ENCODE measurements at places on chromosomes 6 and 20.

- DNase-seq = no peak
Measured at GRCh38 chr6:139236105-139236504, 55.7 kb downstream of the TXLNB start.

- DNase-seq = no peak
Measured at GRCh38 chr6:135270676-135271536, 89.8 kb downstream of the MYB start.

DNA sequence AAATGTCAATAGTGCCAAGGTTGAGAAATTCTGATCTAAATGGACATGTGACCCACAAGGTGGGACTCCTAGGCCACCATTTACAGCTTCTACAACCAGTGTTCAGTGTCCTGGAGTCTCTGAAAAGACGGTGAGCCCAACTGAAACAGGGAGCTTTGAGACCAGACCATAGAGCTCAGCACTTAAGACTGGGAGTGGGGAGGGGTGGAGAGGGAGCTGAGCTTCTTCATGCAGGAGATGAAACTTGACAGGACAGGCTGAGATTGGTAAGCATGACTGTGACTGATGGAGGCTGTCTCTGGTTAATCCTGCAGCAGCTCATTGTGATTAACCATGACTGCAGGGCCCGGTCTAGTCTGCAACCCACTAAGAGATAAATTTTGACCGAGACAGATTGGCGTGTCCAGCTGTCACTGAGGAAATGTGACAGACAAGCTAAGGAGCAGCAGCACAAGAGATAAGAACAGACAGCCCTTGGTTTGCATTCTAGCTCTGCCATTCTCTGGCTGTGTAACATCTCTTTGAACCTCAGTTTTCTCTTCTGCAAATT is 1.4 kb upstream of the AAR2 start:
- no peak for DNase-seq

DNA sequence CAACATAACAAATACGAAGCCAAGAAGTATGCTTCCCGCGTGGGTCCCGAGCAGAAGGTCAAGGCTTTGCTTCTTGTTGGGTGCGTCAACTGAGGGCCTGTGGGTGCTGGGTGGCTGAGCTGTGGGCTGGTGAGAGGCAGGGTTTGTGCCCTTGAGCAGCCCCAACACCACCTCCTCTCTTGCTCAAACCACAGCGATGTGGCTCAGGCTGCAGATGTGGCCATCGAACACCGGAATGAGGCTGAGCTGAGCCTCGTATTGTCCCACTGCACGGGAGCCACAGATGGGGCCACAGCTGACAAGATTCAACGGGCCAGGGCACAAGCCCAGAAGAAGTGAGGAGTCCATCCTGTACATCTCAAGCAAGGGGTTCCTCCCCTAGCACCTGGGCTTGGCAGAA is 7.0 kb upstream of the PTPRA start:
- DNase-seq = no peak

GRCh38 chr6:44811456-44811855 is 423.9 kb downstream of the CDC5L start:
- no peak for DNase-seq

DNA sequence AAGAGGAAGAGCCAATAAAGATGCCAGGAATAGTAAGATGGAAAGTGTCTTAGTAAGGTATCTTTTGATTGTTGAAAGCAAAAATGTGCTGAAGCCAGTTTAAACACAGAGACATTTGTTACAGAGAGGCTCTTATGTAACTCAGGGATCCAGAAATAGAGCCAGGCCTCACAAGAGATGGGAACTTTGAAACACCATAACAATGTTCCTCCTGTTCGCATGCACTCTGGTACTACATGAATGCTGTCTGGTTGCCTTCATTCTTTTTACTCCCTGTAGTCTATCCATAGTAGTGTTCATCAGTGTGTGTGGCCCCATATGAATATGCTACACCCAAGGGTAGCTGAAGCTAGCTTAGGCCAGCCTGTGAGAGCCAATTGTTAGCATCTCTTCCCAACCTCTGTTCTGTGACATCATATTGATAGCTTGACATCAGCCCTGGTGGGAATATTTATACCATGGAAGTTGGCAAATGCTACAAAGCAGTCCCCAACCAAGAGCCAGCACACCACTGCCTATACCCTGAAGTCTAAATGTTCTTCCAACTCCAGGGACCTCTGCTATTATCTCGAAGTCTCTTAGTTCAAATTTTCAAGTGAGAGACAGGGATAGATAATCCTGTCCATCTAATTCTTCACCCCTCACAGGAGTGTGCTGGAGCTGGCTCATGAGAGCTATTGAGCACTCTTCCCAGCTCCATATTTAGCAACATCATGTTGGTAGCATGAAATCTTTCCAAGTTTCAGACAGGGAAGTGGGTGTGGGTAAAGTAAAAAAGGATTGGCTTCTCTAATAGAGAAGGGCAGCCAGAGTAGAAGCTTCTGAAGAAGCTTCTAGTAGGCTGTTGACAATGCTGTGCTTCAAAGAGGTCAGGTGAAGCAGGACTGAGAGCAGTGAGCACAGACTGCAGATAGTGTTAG is 7.0 kb downstream of the NDUFAF5 start:
- DNase-seq = no peak

DNA sequence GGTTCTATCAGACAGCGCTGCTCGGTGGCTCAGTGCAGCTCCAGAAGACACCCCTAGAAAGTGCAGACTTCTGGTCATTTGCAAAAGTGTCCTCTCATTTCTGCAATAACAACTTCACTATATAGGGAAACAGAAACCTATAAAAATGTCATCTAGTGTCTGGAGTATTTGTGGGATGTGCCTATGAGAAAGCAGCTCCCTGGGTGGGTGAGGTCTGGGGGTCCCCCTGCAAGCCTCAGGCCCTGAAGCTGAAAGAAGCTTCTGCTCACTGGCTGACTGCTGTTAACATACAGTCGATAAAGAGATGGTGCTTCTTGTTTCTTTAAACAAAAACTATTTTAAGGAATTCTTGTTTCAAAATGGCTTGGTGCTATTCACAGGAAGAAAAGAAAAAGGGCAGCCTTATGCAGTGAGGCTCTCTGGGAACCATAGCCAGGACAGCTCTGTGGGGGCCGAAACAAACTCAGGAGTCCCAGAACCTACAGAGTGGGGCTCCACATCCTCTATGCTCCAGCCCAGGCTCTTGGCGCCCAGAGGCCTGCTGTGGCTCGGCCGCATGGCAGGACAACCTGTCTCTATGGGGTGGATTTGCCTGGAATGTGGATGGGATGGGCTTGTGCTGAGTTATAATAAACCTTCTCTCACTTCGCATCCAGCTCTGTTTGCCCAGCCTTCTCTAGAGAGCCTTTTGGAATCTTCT is 109.7 kb downstream of the BANF2 start:
- no peak for DNase-seq

DNA sequence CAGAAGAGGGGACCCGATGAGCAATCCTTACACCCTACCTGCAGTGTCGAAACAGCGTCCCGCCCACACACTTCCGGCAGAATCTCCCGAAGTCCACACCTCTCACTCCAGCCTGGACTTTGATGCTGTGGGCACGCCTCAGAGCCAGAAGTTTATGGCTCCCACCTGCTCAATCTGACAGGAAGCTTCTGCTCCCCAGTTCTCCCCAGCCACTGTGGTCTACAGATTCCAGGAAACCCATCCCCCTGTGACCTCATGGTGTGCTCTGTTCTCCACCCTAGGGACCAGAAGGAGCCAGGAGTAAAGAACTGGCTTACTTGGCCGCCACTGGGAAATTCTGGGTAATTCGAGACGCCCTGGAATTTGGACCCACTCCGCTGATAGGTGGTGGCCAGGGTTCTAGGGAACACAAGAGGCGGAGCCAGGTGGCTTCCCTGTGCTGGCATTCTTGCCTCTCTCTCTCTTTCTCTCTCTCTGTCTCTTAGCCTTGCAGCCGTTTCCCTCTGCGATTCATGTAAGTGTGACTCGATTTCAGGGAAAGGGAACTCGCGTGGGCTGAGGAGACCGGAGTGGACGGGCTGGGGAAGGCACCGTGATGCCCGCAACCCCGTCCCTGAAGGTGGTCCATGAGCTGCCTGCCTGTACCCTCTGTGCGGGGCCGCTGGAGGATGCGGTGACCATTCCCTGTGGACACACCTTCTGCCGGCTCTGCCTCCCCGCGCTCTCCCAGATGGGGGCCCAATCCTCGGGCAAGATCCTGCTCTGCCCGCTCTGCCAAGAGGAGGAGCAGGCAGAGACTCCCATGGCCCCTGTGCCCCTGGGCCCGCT is at the start of gene TRIM15:
TRIM15 (plus strand) TSS at position 457 of the 828 bp plus-strand sequence; CDS start at position 596, 139 bp downstream.
- no peak for DNase-seq

GRCh38 chr6:156652231-156652750 is 124.9 kb upstream of the ARID1B start:
- DNase-seq = no peak

DNA sequence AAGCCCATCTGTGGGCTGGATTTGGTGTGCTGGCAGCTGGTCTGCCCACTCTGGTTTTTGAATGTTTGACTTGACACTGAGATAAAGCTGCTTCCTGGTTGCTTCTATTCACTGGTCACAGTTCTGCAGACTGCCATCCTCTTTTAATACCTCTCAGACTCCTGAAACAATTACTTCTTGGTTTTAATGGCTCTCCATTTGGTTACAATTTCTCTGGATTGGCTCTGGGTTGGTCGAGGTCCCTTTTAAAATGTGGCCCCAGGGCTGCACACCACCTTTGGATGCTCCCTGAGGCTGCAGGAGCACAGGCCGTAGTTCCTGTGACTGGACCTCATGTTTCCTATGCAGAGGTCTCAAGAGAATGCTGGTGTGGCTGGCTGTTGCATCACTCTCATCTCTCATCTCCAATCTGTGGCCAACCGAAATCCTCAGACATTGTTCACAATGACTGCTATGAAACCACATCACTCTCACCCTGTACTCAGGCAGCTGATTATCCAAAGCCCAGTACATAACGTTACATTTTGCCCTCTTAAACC is 98.5 kb downstream of the INSM1 start:
- no peak for DNase-seq

DNA sequence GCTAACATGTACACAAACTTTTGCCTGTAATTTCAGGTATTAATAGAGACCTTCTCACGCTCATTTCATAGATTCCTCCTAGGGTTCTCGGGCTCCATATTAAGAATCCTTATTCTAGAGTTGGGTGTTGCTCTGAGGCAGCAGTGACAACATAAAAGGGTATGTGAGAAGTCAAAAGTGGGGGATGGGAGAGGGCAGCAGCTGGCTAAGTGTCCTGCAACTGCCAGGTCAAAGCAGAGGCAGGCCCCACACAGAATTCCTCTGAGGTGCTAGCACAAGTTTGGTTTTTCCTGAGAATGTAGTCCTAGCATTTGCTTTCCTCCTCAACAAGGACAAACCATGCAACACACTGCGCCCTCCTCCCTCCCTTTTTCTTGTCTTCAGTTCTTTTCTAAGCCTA is 4.6 kb downstream of the NSFL1C start:
- no peak for DNase-seq

- DNase-seq = no peak
Measured at GRCh38 chr20:39264506-39265172, 302.5 kb downstream of the DHX35 start.

GRCh38 chr6:140485740-140486449 is 1111.4 kb upstream of the CITED2 start:
- DNase-seq = no peak

- DNase-seq = no peak
Measured at GRCh38 chr6:156694679-156695078, 82.5 kb upstream of the ARID1B start.

DNA sequence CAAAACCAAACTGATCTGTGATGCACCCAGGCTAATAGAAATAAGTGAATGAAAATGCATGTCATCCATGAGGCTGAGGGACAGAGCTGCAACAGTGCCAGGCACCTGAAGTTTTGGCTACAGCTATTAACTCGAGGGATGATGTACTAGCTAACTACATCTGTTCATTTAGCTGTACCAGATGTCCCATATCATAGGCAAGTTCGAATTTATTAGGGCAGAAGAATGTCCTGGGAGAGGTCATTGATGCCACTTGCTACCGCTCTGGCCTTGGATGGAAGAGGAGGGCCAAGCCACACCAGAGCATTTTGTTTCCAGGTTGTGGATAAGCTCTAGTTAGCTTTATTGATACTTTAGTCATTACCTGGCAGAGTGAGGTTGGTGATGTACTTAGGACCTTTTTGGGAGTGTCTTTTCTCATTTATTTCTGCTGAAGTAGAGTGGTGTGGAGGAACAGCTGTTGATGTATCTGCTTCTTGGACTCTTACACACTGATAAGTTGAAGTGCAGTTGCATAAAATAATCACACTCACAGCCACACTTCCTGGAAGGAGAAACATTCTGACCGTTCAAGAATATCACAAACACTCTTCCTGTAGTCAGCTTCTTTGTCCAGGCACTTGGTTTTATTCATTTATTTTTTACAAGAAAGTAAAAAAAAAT is 8.2 kb downstream of the ZFAND3 start:
- DNase-seq = no peak

DNA sequence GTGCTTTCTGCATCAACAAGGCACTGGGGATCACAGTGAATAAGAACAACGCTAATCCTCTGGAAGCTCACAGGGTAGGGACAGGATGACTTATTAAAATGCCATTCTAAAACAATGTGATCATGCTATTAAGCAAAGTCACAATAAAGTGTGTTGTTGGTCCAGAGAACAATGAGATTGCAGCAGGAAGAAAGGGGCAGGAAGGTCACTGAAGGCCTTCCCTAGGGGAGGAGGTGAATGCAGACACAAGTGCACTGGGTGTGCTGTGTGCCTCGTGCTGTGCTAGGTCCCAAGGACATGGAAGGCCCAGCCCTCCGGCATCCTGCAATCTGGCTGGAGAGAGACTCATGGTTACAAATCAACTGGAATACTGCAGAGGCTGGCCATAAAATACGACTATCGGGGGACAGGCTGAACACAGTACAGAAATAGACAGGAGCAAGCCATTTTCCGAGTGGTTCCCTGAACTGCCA is 55.7 kb downstream of the LYRM4 start:
- DNase-seq = no peak

GRCh38 chr6:151254451-151255081 is 14.8 kb downstream of the AKAP12 start:
- DNase-seq = no peak

Data from T follicular helper cell (primary cell).